ENCODE measurements at places on chromosomes 11 and 22. TPM values are rescaled to one million over a fixed set of nuclear protein-coding genes. Genes with fewer than 3 reads are reported as not detected.

Gene TRPM5
- 1.7 TPM for total RNA-seq

Gene PIH1D2
- 0.97 TPM for total RNA-seq

DNA sequence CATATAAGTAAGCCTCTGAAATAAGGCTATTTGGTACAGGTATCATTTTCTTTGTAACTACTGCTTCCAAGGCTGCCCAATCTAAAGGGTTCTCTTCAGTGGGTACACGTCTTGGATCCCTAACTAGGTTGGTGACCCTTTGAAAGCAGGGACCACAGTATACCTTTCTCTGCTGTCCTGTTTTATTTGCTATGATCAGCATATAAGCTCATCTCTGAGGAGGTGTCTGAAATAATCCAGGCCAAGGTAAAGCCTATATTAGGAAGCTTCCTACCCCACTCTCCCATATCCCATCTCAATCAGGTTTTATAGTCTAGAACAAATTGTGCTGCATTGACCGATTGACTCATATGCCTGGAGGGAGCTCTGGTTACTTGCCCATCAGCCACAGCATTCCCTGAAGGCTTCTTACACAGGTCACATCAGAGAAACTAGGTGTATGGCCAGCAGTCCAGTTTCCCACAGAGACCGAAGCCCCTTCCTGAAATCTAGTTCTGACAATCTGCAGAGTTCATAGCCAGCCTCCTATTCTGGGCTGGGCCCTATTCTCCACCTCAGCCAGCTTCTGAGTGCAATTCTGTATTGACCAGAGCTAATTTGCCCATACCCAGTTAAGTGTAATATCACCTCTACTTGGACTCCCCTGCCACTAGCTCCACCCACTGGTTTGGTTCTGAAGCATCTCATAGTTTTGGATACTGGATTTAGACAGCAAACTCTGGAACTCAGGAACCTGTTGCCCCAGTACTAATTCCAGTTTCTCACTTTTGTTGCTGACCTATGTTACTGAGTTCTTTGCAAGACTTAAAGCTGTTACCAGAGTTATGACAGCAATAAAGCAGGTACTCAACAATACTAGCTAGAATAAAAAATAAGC, 62.1 kb upstream of the ARHGAP20 start:
- DNase-seq, result no peak

DNA sequence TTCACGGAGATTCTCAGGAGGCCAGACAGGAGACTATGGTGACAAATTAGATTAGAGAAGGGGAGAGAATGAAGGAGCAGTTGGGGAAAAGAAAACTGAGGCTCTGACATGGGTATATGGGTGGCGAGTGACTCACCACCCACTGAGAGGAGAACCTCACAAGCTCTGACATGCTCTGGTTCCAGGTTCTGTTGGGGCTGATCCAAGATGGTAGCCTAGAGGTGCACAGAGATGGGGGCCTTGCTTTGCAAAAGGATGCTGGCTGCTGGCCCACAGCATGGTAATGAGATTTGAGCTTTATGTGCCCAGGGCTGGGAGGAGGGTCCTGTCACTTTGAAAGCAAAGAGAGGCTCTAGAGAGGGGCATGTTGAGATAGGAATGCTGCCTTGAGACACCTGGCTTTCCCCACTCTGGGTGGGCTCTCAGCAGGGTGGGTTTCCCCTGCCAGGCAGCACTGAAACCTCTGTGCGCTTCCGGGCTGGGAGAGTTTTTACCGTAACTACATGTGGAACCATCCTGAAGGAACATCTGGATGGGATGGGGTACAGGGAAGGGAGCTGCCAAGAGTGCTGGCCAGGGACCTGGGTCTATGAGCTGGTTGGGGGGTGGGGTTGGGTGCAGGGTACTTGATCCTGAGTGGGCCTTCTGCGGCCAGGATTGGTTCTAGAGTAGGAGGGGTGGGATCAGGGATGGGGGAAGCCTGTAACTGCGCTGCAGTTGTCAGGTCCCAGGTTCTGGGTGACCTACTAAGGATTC, 1.2 kb upstream of the GRK2 start:
- DNase-seq, result no peak

DNA sequence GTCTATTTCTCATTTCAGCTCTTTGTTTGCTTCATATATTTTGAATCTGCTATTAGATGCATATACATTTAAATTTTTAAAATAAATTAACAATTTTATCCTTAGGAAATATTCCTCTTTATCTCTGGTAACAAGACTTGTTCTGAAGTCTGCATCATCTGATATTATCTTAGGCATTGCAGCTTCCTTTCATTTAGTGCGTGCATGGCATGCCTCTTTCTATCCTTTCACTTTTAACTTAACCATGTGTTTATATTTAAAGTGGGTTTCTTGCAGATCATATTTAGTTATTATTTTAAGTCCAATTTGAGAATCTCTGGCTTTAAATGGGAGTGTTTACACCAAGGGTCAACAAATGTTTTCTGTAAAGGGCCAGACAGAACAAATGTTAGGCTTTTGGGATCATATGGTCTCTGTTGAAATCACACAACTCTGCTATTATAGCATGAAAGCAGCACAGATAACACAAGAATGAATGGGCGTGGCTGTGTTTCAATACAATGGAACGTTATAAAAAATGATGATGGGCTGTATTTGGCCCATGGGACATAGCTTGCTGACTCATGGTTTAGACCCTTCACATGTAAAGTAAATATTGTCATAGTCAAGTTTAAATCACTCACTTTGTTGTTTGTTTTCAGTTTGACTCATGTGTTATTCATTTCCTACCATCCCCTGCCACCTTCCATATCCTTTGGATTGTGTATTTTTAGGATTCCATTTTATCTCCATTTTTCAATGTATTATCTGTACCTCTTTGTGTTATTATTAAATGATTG, 83.9 kb upstream of the SNX19 start:
- DNase-seq, result peak; percentile 62

GRCh38 chr22:41445129-41446056, 1.2 kb downstream of the TOB2 start:
- peak; percentile 34 for DNase-seq

Gene NAALAD2
- not detected for total RNA-seq

- DNase-seq, result peak; percentile 61
Observed at GRCh38 chr11:121226415-121227263, 65.9 kb upstream of the SC5D start.

Gene SLC6A5
- total RNA-seq, result not detected

- no peak for DNase-seq
Observed at GRCh38 chr11:3614742-3615171, 27.0 kb downstream of the ART5 start.

GRCh38 chr11:45475173-45475572, 189.0 kb upstream of the SYT13 start:
- no peak for DNase-seq

DNA sequence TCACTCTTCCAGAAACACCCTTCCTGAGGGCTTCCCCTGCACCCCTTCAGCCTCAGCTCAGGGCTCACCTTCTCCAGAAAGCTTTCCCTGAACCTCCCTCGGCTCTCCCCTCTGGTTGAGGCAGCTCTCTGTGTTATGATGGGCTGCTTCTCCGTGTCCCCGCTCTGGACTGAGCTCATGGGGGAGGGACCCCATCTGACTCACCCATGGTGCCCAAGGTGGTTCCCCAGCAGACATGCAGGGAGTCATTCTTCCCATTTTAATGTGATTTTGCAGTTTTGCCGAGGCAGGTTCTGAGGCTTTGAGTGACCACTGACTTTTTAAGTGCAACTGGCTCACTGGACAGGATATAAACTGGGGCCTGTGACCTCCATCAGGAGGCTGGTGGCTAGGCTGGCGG, 495.1 kb downstream of the TBC1D22A start:
- DNase-seq, result no peak

DNA sequence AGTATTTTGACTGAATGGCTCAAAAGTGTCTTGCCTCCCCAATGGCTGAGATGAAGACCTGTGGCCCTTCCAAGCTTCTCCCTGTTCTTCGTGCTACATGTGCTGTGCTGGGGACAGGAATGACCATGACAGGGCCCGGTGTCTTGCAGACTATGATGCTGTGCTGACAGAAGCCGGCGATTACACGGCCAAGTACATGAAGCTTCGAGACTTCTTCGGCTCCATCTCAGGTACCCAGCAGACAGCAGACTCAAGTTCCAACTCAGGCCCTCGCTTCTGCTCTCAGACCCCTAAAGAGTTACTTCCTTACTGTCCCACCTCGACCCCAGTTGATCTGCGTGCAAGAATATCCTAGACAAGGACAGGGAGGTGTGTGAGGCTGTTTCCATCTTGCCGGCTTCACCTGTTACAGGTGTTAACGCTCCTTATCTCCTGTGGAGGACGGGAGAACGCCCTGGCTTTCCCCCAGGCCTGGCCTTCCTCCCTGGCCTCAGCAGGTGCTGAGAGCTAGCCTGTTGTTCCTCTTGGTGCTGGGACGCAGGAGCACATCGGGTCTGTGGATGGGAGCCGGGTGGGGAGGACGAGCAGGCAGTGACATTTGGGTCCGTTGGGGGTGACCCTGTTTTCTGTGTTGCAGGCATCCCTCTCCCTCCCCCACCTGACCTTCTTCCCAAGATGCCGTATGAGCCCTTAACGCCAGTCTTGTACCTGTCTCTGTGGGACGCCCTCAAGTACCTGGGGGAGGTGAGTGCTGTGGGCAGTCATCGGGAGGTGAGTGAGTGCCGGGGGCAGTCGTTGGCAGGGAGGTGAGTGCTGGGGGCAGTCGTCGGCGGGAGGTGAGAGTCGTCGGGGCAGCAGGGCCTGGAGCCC, 38.1 kb downstream of the GLB1L2 start:
- no peak for DNase-seq

Gene DCHS1
- total RNA-seq, result 0.05 TPM

Gene EWSR1
- 372 TPM for total RNA-seq

DNA sequence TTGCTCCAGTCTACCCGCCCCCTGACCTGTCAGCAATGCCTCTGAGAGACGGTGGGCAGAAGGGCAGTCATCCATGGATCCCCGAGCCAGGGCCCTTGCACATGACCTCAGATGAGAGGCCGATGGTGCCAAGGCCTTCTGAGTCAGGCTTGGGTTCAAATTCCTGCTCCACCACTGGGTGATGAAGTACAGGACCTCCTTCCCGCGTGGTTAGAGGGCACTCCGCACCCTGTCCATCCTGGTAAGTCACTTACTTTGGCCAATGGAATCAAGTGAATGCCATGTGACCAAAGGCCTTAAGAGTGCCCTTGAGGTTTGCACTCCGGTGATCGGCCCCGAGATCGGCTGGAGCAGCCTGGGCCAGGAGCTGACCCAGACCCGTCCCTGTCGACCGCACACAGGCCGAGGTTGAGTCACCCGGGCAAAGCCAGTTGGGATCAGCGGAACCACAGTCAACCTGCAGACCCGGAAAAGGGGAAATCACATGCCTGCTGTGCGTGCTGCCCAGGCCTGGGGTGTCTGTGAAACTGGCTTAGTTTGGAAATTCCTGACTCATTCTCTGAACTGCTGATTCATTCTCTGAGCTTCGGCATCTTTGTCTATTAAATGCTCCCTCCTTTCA, 48.9 kb downstream of the RTL6 start:
- DNase-seq, result no peak

Gene EXPH5
- 10.6 TPM for total RNA-seq

DNA sequence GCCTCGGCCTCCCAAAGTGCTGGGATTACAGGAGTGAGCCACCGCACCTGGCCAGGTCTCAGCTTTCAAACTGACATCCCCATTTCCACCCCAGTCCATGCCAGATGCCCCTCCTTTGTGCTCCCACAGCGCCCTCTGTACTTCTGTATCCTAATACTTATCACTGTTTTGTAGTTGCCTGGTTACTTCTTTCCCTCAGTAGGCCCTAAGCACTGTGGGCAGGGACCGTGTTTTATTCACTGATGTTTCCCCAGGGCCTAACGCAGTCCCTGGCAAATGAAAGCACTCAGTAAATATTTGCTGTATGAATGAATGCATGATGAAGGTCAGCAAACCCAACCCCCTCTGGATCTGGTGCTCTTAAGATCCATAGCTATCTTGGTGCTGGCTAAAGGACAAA, 2.2 kb upstream of the TRIM3 start:
- DNase-seq, result peak; percentile 42

DNA sequence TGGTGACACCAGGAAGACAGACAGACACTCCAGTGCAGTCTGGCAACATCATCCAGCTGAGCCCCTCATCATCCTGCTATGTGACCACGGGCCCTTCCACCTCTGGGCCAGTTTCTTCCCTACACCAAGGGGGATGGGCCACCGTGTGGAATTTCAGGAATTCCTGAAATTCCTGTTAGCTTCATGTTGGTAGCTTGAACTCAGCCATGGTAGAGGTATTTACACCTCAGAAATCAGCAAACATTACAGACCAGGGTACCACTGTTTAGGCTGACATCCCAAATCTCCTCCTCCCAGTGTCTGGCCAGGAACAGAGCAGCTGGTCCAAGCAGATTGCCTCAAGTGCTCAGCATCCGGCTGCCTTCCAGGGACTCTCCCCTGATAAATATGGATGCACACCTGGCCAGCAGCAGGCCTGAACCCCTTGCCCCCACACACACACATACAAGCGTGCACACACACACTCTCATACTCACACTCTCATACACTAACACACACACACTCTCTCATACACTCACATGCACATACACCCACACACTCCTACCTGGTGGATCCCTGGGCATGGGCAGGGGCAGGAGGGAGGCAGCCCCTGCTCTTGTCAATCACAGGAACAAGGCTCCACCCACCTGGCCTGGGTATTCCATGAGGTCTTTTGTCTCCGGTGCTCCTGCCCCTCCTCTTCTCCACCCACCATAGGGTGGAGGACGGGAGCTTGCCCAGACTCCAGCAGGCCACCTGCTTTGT, 85.2 kb downstream of the BUD13 start:
- DNase-seq, result no peak

- DNase-seq, result no peak
Observed at GRCh38 chr11:128061281-128061871, 526.0 kb downstream of the ETS1 start.

Gene FGF19
- 131 TPM for total RNA-seq

- no peak for DNase-seq
Observed at GRCh38 chr11:59187035-59187434, 15.1 kb downstream of the DTX4 start.

Gene WT1
- total RNA-seq, result not detected

DNA sequence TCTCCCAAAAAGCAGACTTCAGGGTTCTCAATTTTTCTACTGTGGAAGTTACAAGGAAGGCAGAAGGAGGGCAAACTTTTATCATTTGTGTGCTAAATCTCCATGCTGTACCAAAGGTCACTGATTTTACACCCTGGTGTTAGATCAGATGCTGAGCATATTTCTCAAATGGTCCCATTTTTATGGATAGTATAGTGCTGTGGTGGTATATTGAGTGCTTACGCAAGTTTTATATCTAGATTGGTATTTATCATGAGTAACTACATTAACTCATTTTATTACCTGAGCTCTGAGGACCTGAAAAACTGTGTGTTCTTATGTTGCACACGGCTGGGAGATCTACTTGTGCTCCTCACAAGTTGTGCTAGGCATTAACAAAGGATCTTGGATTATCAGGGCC, 75.1 kb downstream of the PRR5L start:
- peak; percentile 22 for DNase-seq

Gene FIBIN
- not detected for total RNA-seq

Gene PICALM
- 93.6 TPM for total RNA-seq
